Astrocyte (in vitro differentiated cells and primary cell): ENCODE measurements at places on chromosomes 6 and 20.
A peak's percentile ranks its signal among the peaks of the same experiment; 100 is the strongest.

DNA sequence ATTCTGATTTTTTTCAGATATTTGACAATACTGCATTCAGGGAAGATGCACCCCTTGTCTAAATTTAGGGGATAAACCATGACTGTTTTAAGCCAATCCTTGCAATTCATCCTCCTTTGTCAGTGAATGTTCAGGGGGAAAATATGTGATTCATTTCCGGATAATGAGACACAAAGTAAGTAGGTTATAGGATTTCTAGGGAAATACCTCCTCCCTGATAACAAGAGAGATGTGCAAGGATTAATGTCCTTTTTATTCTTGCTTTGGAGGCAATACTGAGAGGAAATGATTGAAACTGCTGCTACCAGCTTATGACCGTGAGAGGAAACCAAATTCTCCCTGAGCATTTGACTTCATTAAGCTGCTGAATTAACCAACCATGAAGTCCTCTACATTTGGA, 161.3 kb upstream of the EYA4 start:
- H3K4me1 ChIP-seq, result no peaks in the 10 kb centered on the region
- no peaks in the 10 kb centered on the region for H3K36me3 ChIP-seq
- H3K4me3 ChIP-seq, result no peak overlapping the region
- DNase-seq, result no peak

DNA sequence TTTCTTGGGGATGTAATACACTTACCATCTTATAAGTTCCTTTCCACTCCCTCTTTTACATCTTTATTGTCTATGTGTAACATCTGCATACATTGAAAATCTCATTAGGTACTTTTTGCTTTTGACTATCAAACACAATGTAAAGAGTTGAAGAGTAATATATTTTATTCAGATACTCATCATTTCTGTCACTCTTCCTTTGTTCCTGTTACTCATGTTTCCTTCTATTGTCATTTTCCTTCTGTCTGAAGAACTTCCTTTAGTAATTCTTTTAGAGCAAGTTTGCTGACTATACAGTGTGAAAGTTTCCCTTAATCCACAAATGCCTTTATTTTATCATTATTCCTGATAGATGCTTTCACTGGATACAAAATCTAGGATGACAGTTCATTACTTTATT, 339.8 kb downstream of the SOX4 start:
- H3K4me3 ChIP-seq, result no peak overlapping the region
- no peak overlapping the region for H3K27ac ChIP-seq
- no peaks in the 10 kb centered on the region for H3K27me3 ChIP-seq
- no peaks in the 10 kb centered on the region for H3K4me1 ChIP-seq
- no peak for DNase-seq

- H3K27ac ChIP-seq, result no peak overlapping the region
- DNase-seq, result peak; percentile 82
- H3K4me3 ChIP-seq, result no peak overlapping the region
- no peaks in the 10 kb centered on the region for H3K27me3 ChIP-seq
- no peaks in the 10 kb centered on the region for H3K36me3 ChIP-seq
Measured at GRCh38 chr6:36822506-36823269, 16.6 kb downstream of the CPNE5 start.

DNA sequence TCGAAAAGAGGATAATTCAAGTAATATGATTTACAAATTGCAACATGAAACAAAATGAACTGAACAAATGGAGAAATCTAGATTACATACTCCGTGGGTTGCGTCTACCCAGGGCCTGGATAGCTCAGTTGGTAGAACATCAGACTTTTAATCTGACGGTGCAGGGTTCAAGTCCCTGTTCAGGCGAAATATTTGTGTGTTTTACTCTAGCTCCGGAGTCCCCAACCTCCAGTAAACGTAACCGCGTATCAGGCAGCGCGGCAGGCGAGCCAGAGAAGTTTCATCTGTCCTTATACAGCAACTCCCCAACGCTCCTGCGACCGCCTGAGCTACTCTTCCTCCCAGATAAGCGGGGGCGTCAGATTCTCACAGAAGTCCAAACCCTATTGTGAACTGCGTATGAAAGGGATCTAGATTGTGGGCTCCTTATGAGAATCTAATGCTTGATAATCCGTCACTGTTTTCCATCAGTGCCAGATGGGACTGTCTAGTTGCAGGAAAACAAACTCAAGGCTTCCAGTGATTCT, 176.1 kb downstream of the TRIM27 start:
- H3K36me3 ChIP-seq, result no peaks in the 10 kb centered on the region
- H3K27ac ChIP-seq, result no peak overlapping the region
- DNase-seq, result peak; percentile 84
- H3K27me3 ChIP-seq, result peaks cover 5% of the 10 kb centered on the region
- no peaks in the 10 kb centered on the region for H3K4me1 ChIP-seq

DNA sequence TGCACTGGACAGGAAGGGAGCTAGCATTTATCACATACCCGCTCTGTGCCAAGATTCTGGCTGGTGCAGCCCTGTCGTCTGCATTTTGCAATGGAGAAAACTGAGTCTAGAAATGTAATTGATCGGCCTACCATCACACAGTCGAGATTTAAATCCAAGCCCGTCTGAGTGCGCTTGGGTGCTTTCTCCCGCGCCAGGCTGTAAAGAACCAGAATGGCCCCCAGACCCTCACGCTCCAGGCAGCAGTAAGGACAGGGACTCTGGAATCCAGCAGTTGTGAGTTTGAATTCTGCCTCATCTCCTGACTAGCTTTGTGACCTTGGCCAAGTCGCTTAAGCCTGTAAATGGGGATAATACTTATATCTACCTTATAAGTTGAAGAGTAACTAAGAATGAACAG, 10.8 kb downstream of the DYNLRB1 start:
- H3K4me3 ChIP-seq, result no peak overlapping the region
- peak overlapping the region; percentile 64 for H3K27ac ChIP-seq
- no peaks in the 10 kb centered on the region for H3K27me3 ChIP-seq
- H3K36me3 ChIP-seq, result peaks cover 45% of the 10 kb centered on the region

DNA sequence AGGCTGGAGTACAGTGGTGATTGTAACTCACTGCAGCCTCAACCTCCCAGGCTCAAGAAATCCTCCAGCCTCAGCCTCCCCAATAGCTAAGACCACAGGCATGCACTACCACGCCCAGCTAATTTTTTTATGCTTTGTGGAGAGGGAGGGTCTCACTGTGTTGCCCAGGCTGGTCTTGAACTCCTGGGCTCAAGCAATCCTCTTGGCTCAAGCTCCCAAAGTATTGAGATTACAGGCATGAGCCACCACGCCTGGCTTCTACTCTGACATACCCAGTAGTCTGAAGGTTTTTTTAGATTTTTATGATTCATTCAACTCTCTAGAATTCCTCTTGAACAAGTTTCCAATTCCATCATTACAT, 1.3 kb upstream of the ARHGAP18 start:
- no peaks in the 10 kb centered on the region for H3K36me3 ChIP-seq
- DNase-seq, result no peak
- no peak overlapping the region for H3K27ac ChIP-seq
- no peaks in the 10 kb centered on the region for H3K27me3 ChIP-seq
- H3K4me3 ChIP-seq, result no peak overlapping the region

DNA sequence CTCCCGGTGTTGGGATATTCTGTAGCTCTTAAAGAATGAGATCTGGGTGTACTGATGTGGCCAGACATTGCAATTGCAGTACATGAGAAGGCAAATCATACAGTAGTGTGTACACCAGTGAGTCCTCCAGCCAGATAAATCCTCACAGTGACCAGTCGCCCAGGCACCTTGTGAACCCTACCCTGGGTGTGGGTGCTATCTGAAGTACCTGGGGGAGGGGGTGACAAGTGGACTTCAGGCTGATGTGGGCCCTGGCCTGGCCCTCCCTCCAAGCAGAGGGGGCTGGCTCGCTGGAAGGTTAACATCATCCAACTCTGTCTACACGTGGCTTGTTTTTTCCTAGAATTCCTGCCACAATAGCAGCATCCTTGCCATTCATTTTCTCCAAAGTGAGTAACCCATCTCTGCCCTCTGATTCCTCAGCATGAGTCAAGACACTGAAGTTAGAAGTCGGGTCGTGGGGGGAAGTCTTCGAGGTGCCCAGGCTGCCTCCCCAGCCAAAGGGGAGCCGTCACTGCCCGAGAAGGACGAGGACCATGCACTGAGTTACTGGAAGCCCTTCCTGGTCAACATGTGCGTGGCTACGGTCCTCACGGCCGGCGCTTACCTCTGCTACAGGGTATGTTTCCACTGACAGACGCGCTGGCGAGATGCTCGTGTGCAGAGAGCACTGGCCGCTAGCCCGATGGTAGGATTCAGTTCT, 70.8 kb downstream of the PTPN1 start:
- no peak for DNase-seq
- no peaks in the 10 kb centered on the region for H3K27me3 ChIP-seq
- H3K4me3 ChIP-seq, result no peak overlapping the region
- H3K4me1 ChIP-seq, result no peaks in the 10 kb centered on the region
- H3K27ac ChIP-seq, result no peak overlapping the region

DNA sequence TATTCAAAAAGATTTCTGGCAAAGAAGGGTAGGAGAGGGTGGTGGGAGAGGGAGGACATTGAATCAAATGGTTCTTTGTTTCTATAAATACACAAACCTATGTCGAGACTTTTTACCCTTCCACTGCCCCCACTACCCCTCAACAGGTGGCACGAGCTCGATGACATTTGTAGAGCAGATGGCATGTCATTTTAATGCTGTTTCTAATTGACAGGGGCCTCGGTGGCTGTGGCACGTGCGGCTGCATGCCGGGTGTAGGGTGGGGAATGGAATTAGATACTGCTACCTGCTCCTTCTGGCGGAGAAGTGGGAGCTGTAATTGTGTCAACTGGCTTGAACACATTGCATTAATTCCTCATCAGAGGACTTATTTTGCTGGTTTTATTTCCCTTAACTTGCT, 29.1 kb upstream of the SASH1 start:
- no peak for DNase-seq
- no peak overlapping the region for H3K27ac ChIP-seq
- H3K27me3 ChIP-seq, result no peaks in the 10 kb centered on the region
- no peaks in the 10 kb centered on the region for H3K4me1 ChIP-seq
- no peak overlapping the region for H3K4me3 ChIP-seq

- no peak for DNase-seq
- H3K4me3 ChIP-seq, result no peak overlapping the region
- no peaks in the 10 kb centered on the region for H3K27me3 ChIP-seq
- no peaks in the 10 kb centered on the region for H3K4me1 ChIP-seq
- no peak overlapping the region for H3K27ac ChIP-seq
Measured at GRCh38 chr20:14673164-14673563, 335.8 kb upstream of the FLRT3 start.

- H3K27me3 ChIP-seq, result no peaks in the 10 kb centered on the region
- no peak overlapping the region for H3K4me3 ChIP-seq
- H3K36me3 ChIP-seq, result no peaks in the 10 kb centered on the region
- no peaks in the 10 kb centered on the region for H3K4me1 ChIP-seq
Measured at GRCh38 chr20:4812216-4812615, 90.5 kb downstream of the PRND start.

DNA sequence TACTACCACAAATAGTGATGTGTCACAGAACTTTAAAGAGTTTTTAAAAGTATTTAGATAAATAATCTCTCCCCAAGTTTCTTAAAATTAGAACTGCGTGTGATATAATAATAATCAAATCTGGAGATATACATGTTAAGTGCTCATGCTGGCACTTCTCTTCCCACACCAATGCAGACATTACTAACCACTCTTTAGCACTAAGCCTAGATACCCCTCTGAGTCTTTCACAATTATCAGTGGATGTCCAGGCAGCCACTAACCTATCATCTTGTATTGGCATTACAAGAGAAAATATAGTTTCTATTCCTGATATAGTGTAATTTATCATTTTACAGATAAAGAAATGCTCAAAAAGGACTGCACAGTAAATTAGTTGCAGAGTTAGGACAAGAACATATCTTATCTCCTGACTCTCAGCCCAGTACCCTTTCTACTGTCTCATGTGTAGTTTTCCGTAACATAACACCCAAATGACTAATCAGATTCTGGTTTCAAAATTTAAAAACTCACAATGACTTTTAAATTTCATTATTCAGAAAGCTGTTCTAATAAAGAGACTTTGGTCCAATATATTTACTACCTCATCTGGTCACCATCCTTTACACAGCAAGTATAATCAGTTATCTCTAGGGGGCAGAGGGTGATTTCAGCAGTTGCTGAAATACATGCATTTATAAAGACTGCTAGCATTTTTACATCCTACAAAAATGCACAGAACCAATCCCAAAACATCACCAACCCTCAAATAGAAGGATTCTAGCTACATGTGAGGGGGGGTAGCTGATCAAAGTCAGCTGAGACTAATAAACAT, 215.5 kb upstream of the MCHR2 start:
- no peaks in the 10 kb centered on the region for H3K4me1 ChIP-seq
- no peak overlapping the region for H3K4me3 ChIP-seq
- H3K27me3 ChIP-seq, result no peaks in the 10 kb centered on the region
- no peaks in the 10 kb centered on the region for H3K36me3 ChIP-seq
- H3K27ac ChIP-seq, result no peak overlapping the region

- H3K36me3 ChIP-seq, result no peaks in the 10 kb centered on the region
- no peak overlapping the region for H3K4me3 ChIP-seq
- H3K4me1 ChIP-seq, result peaks cover 28% of the 10 kb centered on the region
- H3K27me3 ChIP-seq, result no peaks in the 10 kb centered on the region
- no peak for DNase-seq
Measured at GRCh38 chr6:5468586-5468985, 207.3 kb downstream of the FARS2 start.
